Foreskin fibroblast (primary cell): ENCODE measurements at places on chromosomes 12 and 14.

- DNase-seq, result no peak
These were observed 299.8 kb upstream of the PRKD1 start for GRCh38 chr14:30227436-30227835.

GRCh38 chr12:67662910-67663538 is 14.5 kb downstream of the DYRK2 start:
- peak; percentile 79 for DNase-seq

DNA sequence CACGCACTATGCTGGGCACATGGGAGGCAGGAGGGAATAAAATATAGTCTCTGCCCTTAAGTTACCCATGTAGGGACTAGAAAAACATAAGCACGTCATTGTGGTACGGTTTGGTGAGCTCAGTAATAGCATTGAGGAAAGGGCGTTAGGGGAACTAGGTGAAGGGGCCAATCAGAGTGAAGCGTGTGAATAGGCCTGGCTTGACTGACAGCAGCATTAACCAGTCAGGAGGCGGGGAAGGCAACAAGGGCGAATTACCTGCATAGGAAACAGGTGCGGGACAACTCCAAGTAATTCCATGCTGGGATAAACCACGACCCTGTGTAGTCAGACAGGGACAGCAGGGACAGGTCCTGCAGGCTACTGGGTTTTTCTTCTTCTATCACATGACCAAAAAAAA is 107.7 kb downstream of the UNC79 start:
- no peak for DNase-seq

- DNase-seq, result no peak
These were observed 178.4 kb upstream of the PARP11 start for GRCh38 chr12:4051596-4051995.

DNA sequence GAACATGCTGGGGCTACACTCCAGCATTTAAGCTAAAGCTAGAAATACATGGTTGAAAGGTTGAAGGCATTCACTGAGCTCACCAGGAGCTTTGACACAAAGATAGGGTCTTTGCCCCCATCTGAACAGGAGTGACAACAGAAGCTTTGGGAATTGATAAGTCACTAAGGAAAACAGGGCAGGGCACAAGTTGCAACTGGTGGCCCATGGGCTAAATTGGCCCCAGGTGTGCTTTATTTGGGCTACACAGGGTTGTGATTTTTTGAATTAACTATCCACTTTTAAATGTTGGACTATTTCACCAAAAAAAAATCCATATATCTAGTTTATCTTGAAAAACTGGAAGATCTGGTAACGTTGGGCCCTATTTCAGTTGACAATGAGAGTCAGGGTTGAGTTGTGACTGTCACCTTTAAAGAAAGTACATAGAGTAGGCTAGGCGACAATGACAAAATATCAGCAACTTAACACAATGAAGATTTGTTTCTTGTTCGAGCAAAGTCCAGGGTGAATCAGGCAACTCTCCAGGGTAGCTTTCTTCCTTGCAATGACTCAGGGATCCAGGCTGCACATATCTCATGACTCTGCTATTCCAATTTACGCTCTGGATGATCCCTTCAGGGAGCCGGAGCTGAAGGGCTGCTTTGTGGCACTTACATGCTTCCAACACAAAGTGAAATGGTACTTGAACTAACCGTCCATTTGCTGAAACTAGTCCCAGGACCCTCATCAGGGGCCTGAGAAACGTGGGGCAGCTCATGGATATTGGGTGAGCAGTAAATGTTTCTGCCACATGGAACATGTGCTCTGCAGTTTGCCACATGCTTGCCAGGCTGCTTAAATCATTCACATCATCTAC is 13.3 kb upstream of the EIF4B start:
- peak; percentile 46 for DNase-seq

DNA sequence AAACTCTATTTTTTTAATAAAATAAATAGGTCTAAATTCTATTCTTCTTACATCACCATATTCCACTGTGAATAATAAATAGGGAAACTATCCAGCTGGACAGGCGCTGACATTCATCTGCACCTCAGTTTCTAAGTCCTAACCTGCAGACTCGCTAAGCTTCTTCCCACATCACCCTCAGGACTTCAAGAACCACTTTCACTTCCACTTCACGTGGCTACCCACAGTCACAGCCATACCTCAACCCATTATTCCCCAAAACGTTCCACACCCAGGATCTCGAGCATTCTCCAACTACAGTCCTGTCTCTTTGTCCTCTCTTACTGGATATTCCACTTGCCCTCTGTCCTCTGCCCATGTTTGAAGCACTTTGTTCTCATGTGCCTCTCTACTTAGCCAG is 71.1 kb downstream of the C2CD5 start:
- no peak for DNase-seq

- no peak for DNase-seq
These were observed 550.9 kb downstream of the CCER1 start for GRCh38 chr12:90404071-90404470.

DNA sequence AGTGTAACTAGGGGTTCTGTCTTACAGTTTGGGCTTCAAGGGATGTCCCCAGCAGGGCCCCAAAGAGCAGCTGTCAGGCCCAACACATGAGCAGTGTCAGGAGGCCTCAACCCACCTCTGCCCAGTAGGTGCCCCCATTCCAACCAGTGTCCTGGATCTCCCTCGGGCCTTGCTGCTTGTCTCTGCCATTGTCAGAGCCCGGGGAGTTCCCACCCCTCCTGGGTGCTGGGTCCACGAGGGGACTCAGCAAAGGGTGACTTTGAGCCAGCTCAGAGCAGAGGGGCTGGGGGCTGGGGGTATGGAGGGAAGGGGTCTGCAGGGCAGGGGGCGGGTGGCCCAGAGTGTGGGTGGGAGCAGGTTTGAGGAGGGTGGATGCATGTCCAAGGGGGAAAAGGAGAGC is 18.0 kb upstream of the BEGAIN start:
- DNase-seq, result no peak
